ENCODE measurements at places on chromosomes 16 and 17. TPM values are rescaled to one million over a fixed set of nuclear protein-coding genes. Genes with fewer than 3 reads are reported as not detected.

DNA sequence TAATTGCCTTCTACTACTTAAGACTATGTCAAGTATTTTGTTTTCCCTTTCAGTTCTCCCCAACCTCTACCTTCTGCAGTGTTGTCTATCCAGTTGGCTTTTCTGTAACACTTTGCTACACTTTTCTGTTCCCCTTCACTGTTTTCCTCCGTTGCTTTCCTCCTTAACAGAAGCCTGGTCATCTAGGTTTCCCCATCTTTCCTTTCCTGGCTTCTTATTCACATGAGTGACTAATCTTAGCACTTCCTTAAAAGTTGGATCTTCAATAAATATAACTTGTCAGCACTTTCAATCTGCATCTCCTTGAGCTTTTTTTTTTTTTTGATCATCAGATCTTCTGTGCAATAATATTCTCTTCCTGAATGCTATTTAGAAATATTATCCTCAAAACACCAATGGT lies 2.8 kb upstream of the SLFN11 start:
- no peak for DNase-seq

DNA sequence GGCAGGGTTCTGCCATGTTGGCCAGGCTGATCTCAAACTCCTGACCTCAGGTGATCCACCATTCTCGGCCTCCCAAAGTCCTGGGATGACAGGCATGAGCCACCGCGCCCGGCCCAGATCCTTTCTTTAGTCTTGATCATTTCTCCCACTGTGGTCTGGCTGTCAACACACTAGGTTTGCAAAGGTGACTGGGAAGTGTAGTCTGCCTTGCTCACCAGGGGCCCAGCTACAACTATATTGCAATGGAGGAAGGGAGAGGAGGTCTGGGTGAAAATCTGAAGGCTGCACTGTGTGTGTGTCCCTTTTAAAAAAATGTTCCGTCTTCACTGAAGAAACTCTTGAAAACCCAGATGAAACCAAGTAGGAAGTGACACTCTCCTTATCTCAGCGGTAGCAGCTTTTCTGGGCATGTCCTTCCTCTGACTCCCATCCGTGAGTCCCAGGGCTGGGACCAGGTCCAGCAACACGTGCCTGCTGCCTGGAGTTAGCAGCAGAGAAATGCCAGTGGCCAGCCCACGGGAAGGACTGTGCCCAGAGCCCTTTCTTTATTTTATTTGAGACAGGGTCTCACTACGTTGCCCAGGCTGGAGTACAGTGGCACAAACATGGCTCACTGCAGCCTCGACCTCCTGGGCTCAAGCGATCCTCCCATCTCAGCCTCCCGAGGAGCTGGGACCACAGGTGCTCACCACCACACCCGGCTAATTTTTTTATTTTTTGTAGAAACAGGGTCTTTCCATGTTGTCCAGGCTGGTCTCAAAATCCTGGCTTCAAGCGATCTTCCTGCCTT lies 17.8 kb upstream of the KIF19 start:
- no peak for DNase-seq

DNA sequence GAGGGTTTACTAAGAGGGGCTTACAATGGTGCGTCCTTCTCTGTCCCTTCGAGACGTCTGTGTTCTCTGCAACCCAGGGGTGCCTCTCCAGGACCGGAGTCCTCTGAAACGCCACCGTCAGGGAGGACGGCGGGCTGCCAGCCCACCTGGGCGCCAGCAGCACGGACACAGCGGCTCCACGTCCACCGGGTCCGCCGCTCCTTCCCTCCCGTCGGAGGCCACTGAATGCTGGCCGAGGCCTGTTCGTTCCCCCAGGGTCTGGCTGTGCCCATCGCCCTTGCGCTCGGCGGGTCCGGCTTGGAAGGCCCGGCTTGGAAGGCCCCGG lies 403 bp downstream of the TEPSIN start:
- no peak for DNase-seq

- peak; percentile 58 for DNase-seq
Measured at GRCh38 chr17:10523064-10523463, 4.7 kb upstream of the MYH1 start.

DNA sequence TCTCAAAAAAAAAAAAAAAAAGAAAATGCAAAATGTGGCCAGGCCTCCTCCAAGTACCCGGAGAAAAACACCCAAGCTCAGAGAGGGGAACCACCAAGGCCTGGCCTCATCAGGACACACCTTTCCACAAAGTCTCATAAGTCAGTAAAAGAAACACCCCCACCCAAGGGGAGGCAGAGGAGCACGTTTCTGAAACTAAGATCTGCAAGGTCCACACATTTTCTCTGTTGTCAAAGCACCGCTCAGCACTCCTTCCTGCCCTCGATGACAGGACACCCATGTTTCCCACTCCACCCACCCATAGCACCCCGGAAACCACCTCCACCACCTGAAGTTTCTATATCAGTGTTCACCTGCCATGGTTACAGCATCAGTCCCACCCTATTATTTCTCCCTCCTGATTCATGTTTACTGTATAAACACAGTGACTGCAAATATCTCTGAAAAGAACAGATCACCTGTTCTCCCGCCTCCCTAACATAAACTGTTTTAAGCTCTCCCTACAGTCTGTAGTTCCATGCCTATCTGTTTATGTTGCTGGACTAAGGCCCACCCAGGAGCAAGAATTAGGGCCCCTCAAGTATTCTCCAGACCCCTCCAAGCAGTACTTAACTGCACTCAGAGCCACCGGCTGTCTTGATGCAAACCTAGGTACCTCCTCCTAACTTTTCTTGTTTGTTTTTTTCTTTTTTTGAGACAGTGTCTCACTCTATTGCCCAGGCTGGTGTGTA lies 2.0 kb downstream of the CORO7 start:
- no peak for DNase-seq

CLEC3A gene
- polyA plus RNA-seq, result 0.36 TPM

GRCh38 chr17:76887802-76888201 lies 19.6 kb downstream of the MGAT5B start:
- DNase-seq, result no peak

GRCh38 chr16:53506254-53506653 lies 3.2 kb upstream of the AKTIP start:
- DNase-seq, result no peak

GRCh38 chr16:4578961-4579530 lies 22.9 kb downstream of the C16orf96 start:
- no peak for DNase-seq

GLTPD2 gene
- 34.4 TPM for polyA plus RNA-seq

DNA sequence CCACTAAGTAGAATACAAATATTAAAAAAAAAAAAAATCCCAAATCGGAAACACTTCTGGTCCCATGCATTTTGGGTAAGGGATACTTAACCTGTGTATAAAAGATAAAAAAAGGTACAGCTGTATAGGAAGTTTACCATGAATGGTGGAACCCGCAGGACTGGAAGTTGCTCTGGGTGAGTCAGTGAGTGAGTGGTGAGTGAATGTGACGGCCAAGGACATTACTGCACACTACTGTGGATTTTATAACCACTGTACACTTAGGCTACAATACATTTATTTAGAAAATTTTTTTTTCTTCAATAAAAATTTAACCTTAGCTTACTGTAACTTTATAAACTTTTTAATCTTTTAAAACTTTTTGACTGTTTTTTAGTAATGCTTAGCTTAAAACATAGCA lies 71.3 kb upstream of the BCAR1 start:
- DNase-seq, result no peak

GRCh38 chr17:44593156-44593555 lies 35.9 kb downstream of the FZD2 start:
- no peak for DNase-seq

DNA sequence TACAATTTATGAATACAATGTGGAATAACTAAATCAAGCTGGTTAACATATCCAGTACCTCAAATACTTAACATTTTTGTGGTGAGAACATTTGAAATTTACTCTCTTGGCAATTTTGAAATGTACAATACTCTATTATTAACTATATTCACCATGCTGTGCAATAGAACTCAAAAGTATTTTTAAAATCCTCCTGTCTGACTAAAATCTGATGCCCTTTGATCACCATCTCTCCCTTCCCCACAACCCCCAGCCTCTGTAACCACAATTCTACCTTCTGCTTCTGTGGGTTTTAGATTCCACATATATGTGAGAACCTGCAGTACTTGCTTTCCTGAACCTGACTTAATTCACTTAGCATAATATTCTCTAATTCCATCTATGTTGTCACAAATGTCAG lies 71.6 kb upstream of the ALOX12 start:
- no peak for DNase-seq

GRCh38 chr16:30926937-30927788 lies 3.8 kb downstream of the FBXL19 start:
- no peak for DNase-seq

GRCh38 chr16:72927199-72928089 lies 120.5 kb downstream of the ZFHX3 start:
- DNase-seq, result no peak

GRCh38 chr16:70749681-70750601 lies 51.0 kb downstream of the VAC14 start:
- DNase-seq, result no peak

DNA sequence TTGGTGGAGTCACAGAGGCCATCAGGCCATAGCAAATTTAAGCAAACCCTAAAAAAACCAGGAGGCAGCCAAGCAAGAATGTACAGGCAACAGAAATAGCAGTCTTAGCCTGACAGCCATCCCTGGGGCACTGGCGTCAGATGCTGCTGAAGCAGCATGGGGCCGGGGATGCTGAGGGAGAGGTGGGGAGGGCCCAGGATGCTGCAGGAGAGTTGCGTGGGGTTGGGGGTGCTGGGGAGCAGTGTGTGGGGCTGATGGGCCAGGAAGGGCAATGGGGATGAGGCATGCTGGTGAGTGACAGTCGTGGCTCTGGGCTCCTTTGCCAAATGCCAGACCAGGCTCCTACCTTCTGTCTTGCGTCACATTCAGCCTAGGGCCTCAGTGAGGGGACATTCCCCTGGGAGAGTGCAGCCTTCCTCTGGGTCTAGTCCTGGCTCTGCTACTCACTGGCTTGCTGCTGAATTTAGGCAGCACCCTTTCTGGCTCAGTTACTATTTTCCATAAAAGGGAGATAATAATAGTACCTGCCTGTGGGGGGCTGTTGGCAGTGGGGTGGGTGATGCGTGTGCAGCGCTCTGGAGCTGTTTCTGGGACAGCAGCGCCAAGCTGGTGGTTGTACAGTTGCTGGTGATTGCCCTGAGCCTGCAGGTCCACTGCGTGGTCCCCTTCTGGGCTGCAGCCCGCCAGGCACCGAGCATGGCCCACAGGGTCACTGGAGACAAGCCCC lies 88.1 kb downstream of the AMFR start:
- no peak for DNase-seq

DNA sequence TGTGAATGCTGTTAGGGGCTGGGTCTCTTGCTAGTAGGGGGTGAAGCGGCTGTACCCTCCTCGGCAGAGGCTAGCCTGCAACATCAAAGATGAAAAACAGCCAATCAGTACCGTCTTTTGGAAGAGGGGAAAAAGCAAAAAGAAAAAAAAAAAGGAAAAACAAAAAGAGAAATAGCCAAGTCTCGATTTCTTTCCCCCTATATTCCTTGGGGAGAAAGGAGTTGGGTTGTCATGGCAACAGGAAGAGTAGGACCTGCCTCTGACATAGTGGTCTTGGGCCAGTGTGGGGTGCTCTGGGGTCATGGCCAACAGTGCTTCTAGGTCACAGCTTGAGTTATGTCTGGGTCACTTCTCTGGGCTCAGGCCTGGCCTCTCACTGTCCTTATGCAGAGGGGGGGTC lies 17.9 kb downstream of the ENGASE start:
- DNase-seq, result no peak

VTN gene
- polyA plus RNA-seq, result 12.2 TPM

GRCh38 chr16:81719993-81720392 lies 59.1 kb upstream of the PLCG2 start:
- DNase-seq, result no peak

CYB5B gene
- 85.7 TPM for polyA plus RNA-seq

TMEM204 gene
- polyA plus RNA-seq, result 9.4 TPM

GRCh38 chr17:34387566-34387965 lies 24.5 kb upstream of the CCL1 start:
- no peak for DNase-seq

Measured in large intestine (tissue), 12 donors.